Stimulated activated CD4-positive, alpha-beta T cell treated with anti-CD3 and anti-CD28 coated beads, Interleukin-15, amount 100 ng/mL, for 48 hours (primary cell): ENCODE measurements at places on chromosomes 3 and 15.

GRCh38 chr15:81105545-81105944 lies 28.5 kb upstream of the CFAP161 start:
- DNase-seq = no peak

DNA sequence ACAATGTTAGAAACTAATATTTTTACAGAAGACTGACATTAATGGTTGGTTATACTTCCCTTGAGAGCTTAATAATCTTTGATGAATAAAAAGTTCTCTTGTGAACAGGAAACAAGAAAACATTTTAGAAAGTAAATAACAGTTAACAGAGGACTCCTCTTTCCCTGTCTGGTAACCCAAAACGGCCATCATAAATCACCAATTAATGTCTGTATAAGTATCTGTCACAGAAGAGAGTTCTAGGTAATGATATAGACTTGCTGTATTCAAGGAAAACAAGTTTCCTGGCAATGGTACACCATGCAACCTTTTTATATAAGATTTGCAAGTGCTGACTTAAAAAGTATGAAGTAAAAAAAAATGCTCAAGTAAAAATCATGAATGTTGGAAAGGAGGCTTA lies 426.7 kb downstream of the SOX2 start:
- no peak for DNase-seq

- no peak for DNase-seq
These were observed 56.5 kb downstream of the NEK11 start for GRCh38 chr3:131082871-131083863.

GRCh38 chr15:56930669-56931313 lies 12.3 kb downstream of the TCF12 start:
- no peak for DNase-seq

GRCh38 chr15:98580572-98580971 lies 67.8 kb upstream of the IGF1R start:
- no peak for DNase-seq

- no peak for DNase-seq
These were observed 7.9 kb downstream of the P4HTM start for GRCh38 chr3:48997714-48998637.

GRCh38 chr3:151299006-151299405 lies 17.6 kb downstream of the GPR87 start:
- no peak for DNase-seq

DNA sequence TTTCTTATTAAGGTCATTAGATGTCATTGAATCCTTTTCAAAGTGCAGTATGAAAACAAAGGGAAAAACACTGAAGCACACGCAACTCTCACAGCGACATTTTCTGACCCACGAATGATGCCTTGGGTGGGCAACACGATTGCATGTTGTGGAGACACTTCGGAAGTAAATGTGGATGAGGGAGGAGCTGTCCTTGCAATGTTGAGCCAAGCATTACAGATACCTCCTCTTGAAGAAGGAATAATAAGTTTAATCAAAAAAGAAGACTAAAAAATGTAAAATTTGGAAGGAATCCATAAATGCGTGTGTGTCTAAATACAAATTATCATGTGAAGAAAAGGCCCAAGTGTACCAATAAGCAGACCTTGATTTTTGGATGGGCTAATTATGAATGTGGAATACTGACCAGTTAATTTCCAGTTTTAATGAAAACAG lies 16.9 kb downstream of the THBS1 start:
- no peak for DNase-seq

DNA sequence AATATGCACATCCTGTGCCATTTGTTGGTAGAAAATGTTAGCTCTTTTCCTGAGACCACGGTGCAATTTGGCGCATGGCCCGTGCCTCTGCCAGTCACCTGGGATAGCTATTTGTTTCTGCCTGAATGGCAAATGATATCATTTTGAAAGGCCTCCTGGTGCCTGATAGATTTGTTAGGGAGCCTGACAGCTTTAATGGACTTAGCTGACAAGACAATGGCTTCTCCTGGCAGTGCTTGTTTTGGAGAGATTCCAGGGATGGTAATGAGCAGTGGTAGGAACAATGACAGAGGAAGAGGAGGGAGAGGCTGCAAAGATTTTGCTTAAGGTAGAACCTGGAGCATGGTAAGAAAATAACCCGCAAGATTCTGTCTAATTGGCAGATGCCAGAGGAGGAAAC lies 268.5 kb downstream of the CLSTN2 start:
- no peak for DNase-seq
